ENCODE measurements at places on chromosomes 6 and 20. TPM values are rescaled to one million over a fixed set of nuclear protein-coding genes. Genes with fewer than 3 reads are reported as not detected.

DNA sequence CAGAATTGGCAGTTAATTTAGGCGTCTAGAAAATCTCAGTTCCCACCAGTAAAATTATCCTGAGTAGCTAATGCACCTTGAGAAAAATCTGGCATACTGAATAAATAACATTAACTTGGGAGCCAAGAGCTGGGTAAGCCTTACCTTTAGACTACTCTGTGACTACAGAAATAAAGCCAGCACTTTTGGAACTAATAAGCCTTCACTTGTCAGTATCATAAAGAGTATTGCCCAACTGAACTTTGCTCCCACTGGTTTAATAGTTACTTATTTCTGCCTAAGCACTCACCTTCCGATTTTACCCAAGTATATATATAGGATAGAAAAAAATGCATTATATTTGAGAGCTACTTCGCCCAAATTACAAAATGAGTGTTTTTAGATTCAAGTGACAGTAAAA, 10.7 kb downstream of the FAM8A1 start:
- DNase-seq = no peak

GRCh38 chr20:56395166-56395565, 2.7 kb downstream of the CSTF1 start:
- DNase-seq = no peak

- DNase-seq = no peak
Measured at GRCh38 chr6:159728531-159728964, 1.2 kb downstream of the WTAP start.

DNA sequence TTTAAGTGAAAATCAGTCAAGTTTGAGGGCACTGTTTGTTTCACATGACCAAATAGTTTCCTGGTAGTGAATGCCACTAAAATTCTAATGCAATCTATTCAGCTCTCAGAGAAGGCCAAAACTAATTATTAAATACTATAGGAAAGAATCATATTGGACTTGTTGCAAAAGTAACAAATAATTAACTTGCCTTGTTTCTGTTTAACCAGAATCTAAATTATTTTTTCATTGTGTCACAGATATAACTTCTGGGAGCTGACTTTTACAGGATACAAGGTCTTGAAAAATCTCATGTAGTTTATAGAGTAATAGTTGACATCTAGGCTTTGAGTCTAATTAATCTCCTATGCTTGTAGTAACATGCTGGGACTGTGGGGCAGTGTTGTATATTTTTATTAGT, 44.5 kb downstream of the PRSS35 start:
- no peak for DNase-seq

GRCh38 chr20:12748359-12748994, 260.3 kb upstream of the SPTLC3 start:
- no peak for DNase-seq

DNA sequence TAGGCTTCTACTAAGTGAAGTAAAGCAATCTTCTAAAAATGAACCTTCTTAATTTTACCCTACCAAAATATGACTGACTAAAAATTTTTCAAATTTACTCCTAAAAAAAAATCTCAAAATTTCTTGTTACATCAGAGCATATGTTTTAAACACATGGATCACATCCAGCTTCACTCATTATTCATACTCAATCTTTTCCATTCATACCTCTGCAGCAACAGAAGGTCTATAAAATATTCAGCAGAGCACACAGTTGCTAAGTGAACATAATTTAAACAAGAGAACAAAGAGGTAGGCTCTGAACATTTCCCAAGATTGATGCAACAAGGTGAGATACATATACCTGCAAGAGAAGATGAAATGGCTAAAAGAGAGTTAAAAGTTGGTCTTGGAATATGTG, 213.9 kb downstream of the SOD2 start:
- DNase-seq = no peak

- no peak for DNase-seq
Measured at GRCh38 chr20:15154070-15154469, 816.7 kb upstream of the FLRT3 start.

GRCh38 chr20:21781446-21782075, 76.1 kb downstream of the PAX1 start:
- no peak for DNase-seq

- no peak for DNase-seq
Measured at GRCh38 chr20:58116505-58116904, 111.9 kb downstream of the ANKRD60 start.

- DNase-seq = no peak
Measured at GRCh38 chr20:5070081-5070480, 49.7 kb downstream of the PCNA start.

GRCh38 chr6:43096451-43097097, 20.5 kb downstream of the PTK7 start:
- DNase-seq = peak; percentile 62

- no peak for DNase-seq
Measured at GRCh38 chr6:14472986-14473337, 355.4 kb downstream of the CD83 start.

- no peak for DNase-seq
Measured at GRCh38 chr6:148625609-148626008, 121.2 kb upstream of the UST start.

DNA sequence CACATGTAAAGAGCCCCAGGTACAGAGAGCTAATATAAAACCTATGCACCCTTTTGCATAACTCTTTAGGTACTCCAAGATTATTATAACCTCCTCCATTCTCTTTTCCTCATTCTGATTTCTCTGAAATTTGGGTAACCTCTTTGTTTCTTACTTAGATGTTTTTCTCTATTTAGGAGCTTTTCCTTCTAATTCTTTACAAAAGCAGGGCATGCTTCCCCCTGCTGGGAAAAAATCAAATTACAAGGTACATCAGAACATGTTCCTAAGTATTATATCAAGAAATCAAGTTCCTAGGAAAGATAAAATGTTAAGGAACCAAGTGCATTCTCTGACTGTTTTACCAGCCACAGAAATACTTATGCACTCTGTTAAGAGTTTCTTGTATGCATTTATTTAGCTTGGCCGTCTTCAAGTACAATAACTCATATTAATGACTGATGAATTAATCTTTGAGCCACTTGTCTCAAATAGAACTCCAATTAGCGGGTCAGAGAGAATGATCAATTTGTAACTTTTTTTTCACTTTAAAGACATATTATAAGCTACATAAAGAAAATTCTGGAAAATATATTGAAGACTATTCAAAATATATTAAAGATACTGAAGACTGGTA, 2.1 kb downstream of the KHDRBS2 start:
- no peak for DNase-seq

- no peak for DNase-seq
Measured at GRCh38 chr6:38524436-38525145, 115.1 kb downstream of the BTBD9 start.

- no peak for DNase-seq
Measured at GRCh38 chr20:56841346-56841908, 212.3 kb downstream of the TFAP2C start.

DNA sequence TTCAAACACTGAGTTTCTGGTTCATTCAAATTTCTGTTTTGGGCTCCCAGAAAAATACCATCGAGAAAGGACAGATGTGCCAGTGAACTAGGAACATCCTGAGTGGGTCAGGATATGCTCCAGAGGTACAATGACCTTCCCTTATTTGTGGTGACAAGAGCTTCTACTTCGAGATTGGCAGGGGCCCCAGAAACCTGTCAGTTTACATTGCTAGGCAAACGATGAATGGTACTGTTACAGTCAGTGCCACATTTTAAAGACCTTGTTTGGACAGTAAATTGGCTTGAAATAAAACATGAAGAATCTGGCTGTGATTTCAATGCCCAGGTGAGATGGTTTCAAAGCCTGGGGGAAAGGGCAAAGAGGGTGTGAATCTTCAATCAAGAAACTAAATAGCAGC, 454.5 kb upstream of the ID4 start:
- DNase-seq = no peak

- DNase-seq = no peak
Measured at GRCh38 chr20:38728911-38729642, 4.8 kb downstream of the SLC32A1 start.

DNA sequence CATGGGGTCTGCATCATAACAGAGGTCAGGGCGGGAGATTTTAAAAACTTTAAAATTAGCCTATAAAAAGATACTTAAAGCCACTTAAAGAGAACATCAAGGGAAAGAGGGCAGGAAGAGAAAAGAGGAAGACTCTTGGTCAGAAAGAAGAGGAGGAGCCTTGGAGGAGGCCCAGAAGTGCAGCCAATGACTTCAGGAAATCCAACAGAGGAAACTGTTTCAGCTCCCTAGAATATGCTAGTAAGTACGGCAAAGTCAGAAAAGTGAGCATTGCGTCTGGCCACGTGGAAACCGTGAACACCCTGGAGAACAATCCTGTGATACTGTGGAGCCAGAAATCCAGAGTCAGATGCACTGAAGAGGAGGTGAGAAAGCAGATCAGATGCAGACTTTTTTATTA, 22.5 kb upstream of the NHSL1 start:
- no peak for DNase-seq

DNA sequence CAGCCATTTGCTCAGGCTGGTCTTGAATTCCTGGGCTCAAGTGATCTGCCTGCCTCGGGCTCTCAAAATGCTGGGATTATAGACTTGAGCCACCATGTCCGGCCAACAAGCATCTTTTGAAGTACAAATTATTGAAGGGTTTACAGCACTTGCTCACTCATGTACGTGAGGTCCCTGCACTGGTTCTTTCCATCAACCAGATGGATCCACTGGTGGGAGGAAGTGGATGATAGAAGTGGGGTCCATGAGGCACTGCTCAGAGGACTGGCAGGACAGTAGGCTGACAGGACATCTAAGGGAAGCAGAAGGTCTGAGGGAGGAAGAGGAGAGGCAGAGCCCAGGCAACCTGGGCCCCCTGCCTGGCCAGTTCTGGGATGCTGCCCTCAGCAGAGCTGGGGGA, 109.2 kb upstream of the NXT1 start:
- no peak for DNase-seq

DNA sequence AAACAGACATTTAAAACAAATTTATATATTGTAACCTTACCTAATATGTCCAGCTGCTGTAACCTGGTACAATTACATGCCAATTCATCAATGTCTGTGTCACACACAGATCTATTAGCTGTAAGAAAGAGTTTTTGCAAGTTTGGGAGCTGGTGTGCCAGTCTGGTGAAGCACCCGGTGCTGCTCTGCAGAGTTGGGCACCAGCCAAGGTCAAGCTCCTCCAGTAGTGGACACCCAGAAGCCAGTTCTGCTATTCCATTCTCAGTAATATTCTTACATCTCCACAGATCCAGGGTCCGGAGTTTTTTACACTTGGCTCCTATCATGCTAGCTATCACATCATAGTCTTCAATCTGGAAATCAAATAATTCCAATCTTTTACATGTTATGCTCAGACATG, 41.0 kb downstream of the POU3F2 start:
- no peak for DNase-seq

DNA sequence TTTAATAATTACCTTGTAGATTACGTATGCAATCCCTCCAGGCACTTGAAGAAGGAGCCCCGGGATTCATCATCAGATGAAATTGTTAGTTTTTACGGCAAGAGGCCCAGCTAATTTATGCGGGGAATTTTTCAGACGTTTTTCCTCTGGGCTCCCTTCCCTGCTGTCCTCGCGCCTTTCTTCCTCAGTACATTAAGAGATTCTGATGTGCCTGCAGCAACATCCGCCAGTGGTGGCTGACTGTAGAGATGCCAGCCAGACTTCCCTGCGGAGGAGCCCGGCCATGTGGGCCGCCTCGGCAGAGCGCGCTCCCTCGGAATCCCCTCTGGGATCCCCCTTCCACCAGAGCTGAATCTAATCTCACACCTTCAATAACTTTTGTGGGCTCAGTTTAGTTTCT, 46.4 kb upstream of the POU3F2 start:
- DNase-seq = no peak

GRCh38 chr20:58714923-58715351, 22.3 kb downstream of the NPEPL1 start:
- peak; percentile 33 for DNase-seq

- DNase-seq = no peak
Measured at GRCh38 chr6:132571774-132572173, 1.7 kb downstream of the TAAR6 start.

DNA sequence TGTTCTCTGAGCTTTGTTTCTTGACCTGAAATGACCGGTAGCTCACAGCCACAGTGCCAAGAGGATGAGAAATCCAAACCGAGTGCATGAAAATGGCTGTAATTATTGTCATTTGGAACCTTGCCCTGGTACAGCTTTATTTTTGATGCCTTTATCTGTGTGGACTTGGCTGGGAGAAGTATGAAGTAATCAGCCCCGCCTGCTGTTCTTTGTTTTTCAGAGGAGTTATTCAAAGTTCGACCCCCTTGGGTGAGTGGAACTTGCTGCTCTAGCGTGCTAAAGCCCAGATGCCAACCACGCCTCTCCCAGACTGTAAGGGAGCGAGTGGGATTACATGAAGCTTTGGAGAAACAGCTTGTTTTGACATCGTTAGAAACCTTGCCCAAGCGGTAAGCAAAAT, 48.3 kb downstream of the ECT2L start:
- DNase-seq = no peak

The MRAP2 gene
- 5.3 TPM for total RNA-seq

The IYD gene
- total RNA-seq = 1.1 TPM

The TNFAIP3 gene
- total RNA-seq = 31.0 TPM

The CST4 gene
- total RNA-seq = not detected

The ME1 gene
- total RNA-seq = 10.1 TPM

The RGS17 gene
- total RNA-seq = 3.3 TPM

The IL17F gene
- total RNA-seq = not detected

The DNAH8 gene
- total RNA-seq = 0.13 TPM

The RNF5 gene
- total RNA-seq = 44.4 TPM

The LHFPL5 gene
- not detected for total RNA-seq

Measured in ureter (tissue), 1 donor.